ENCODE measurements at places on chromosomes 2 and 18.

GRCh38 chr2:70328921-70329561, 27.2 kb upstream of the FAM136A start:
- DNase-seq, result no peak

DNA sequence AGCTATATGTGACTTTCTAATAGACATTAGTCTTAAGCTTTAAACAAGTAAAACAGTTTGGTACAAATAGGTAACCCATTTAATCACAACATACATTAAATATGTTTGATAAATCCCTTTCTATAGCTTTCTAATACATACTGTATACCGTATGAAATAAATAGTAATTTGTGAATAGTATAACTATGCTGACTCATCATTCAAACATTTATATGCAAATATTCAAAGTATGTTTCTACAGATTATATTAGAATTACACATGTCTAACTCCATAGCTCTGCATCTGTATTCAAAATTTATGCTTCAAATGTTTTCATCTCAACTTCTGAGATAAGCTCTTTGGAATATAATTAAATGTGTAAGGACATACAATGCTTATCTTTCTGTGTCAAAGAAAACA, 142.7 kb upstream of the ZNF804A start:
- no peak for DNase-seq

DNA sequence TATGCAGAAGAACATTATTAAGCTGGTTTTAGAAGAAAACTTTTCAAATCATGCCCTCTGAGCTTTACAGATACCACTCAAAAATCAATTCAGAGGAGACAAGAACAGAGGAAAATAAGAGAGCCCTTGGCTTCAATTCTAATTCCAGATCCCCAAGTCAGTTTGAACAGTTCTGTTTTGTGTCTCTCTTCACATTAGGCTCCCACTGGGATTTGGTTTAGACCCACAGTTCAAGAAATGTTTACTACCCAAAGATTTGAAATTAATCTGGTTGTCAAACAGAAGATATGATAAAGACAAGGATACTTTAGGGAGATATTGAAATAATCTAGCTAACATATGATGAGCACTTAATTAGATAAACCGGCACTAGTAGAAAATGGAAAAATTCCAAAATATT, 329.5 kb downstream of the RAD51AP2 start:
- no peak for DNase-seq

DNA sequence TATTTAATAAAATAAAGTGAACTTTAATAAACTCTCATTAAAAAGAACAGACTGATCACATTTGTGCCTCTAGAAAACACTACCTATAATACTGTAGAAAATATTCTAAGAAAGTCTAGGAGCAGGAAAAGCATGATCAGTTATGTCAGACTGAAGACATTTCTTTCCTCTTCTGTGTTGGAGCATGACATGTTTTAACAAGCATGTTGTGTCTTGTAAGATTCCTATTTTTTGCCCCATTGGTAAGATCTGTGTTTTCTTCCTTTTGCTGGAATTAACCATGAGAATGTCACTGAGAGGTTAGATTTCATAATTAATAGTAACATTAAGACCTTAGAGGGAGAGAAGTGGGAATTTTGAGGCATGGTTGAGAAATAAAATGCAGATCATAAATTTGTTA, 27.7 kb downstream of the LAMA3 start:
- DNase-seq, result no peak

- DNase-seq, result no peak
These were observed 4.2 kb upstream of the SAP130 start for GRCh38 chr2:128032092-128032491.

Measured in cerebellar nuclear complex (tissue), 1 donor.